ENCODE measurements at places on chromosomes 7 and 10.

DNA sequence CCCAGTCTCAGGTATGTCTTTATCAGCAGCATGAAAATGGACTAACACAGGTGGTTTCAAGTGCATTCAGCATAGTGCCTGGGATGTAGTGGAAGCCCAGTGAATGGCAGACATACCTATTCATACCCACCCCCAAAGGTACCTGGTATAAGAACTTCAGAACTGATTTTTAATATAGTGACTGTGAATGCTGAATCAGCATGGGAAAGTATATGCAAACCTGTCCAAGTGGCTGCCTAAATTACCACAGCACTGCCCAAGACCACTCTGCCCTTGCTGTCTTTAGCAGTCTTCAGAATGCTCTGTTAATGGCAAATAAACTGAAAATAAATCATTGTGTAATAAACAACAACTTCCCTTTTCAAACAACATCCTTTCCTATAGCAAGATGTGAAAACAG, 312.1 kb downstream of the GPAM start:
- DNase-seq = no peak

DNA sequence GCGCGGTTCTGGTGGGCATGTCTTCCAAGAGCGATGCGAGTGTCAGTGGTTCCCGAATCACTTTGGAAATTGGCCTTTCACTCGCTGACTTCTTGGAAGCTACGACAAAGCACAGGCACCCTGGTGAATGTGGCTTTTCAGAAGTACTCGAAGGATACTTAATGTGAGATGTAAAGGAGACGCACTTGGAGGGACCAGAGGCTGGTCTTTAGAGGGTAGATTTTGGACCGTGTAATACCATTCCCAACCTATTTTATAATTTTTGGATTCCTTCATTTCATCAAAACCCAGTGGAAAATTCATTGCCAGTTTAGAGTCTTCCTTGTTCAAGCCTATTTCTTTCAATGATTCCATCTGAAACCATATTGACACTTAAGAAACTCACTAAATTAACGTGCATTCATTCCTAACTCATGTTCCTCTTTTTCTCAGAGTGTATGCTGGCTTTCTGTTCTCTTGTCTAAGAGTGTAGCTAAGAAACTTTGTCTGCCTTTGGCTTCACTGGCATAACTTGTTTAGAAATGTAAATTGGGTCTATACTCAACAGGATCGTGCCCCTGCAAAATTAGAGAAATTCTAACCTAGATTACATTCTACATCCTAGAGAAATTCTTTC, 645 bp upstream of the COPG2 start:
- no peak for DNase-seq

DNA sequence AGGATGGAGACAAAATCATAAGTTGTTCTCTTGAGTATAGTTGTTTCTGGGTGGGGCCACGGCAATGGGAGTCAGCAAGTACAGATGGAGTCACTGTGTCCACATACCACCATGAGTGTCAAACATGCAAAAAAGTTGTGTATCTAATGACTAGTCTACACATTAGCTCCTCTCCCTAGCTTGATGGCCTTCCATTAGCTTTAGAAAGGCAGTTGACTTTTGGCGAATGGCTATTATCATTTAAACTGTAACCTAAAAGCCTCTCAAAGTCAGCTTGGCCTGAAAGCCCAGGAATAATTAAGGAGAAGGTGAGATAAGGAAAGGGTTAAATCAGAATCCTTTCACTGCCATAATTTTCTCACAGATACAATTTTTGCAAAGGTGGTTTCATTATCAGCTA, 95.5 kb upstream of the MEOX2 start:
- no peak for DNase-seq

- DNase-seq = no peak
Observed at GRCh38 chr10:69663369-69663947, 33.4 kb downstream of the FAM241B start.

GRCh38 chr10:27569946-27570345, 65.8 kb downstream of the RAB18 start:
- DNase-seq = no peak

DNA sequence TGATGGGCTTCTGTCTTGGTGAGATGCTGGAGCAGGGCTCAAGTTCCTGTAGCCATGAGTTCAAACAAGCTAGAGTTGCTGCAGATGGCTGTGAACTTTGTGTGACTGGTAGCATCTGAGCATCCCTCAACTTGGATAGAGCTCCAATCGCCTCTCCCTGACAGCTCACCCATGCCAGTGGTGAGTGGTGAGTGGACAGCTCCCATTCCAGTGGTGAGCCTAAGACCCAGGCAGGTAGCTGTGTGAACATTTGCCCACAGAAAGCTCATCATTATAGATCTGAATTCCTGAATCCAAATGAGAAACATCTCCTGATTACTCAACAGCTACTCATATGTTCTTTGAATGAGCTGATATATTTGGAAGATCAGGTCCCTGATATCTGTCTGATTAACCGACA, 25.3 kb downstream of the STEAP1B start:
- no peak for DNase-seq

DNA sequence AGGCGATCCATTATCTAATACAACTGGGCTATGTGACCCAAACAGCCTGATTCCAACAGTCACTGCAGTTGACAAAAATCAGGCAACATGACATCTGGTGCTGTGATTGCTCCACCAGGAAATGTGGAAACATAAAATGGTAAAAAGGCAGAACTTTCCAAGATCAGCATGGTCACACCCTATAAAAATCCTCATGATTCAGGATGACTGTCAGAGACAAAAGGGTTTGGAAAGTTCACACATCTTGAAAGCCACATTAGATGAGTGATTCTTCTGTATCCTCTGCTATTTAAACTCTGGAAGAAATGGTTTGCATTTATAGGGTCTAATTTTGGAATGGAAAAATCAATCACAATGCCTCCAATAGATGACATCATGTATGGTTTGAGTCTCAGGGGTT, 662.6 kb upstream of the IGFBP3 start:
- no peak for DNase-seq

DNA sequence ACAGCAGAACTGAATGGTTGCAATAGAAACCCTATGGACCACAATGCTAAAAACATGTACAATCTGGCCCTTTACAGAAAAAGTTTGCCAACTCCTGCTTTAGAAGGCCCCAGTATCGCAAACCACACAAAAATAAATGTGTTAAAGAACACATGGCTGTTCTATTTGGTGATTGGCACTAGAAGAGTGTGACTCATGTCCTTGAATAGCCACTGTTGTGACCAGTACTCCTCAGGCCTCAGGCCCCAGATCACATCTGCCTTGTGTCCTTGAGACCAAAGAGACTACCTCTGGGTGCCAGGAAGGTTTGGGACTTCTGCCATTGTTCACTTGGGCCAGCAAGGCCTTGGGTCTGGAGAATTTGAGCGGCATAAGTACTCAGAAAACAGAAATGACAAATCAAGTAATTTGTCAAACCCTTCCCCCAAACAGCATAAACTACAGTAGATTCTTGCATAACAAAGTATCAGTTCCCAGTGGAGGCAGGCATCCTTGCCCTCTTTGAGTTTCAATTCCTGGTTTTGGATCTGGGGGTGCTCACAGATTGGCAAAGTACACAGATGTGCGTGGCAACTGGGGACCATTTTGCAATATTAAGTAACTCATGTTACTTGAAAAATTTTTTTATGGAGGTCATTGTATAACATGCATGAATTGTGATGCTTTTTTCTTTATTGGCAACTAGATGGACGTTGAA, 50.2 kb downstream of the MTURN start:
- no peak for DNase-seq

DNA sequence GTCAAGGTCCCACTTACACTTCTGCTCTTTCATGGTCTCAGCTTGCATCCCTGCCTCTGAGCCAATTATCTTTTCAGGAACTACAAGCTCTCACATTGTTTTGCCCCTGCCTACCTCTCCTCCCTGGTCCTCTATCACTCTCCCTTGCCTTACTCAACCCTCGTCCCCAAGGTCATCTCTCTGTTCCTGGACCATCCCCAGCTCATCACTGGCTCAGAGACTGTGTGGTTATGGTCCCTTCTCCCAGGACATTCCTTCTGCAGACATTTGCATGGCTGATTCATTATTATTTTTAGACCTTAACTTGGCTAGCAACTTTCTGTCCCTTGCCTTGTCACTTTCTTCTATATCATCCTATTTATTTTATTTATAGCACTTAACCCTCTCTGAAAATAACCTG, 17.8 kb upstream of the GPAM start:
- no peak for DNase-seq

- DNase-seq = peak; percentile 58
Observed at GRCh38 chr10:6678211-6678803, 98.2 kb upstream of the PRKCQ start.

- DNase-seq = no peak
Observed at GRCh38 chr10:122163174-122164022, 107.7 kb upstream of the BTBD16 start.

GRCh38 chr10:59582780-59583179, 126.9 kb downstream of the SLC16A9 start:
- no peak for DNase-seq

- DNase-seq = no peak
Observed at GRCh38 chr7:127884066-127884559, 147.1 kb downstream of the LRRC4 start.

DNA sequence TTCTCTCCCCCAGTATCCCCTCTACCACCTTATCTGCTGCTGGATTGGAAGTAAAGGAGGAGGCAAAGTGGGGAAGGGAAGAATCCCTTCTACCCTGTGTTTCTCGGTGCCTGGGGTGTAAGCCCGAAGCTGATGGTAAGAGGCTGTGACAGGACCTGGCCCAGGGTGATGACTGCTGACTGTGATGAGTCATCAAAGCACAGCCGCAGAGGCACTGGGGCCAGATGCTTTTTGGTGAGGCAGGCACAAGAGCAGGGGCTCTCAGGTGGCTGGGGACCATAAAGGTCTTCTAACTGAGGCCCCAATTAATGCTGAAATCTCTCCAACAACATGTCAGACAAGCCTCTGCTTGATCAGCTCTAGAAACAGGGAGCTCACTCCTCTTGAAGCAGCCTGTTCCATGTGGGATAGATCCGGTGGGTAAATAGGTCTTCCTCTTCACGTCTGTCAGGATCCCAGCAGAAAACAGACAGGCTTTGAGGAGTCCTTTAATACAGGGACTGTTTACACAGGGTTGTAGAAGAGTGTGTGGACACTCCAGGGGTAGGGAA, 86.1 kb upstream of the PCBD1 start:
- no peak for DNase-seq

DNA sequence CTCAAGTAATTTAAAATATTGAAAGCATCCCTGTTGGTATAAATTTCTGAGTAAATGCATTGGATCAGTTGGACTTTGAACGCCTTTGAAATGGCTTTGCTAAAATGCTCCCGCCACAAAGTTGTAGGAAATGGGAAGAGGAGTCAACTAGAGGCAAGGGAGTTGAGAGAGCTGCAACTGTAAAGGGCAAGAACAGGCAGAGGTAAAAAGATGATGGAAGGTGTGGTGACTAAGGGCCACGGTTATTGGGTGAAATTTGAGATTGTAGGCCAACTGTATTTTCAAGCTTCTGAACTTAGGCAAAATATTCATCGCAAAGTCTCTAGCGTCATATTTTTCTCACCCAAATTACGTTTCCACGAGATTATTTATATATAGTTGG, 595 bp upstream of the SUMF2 start:
- DNase-seq = no peak

GRCh38 chr10:17452060-17452841, 2.1 kb downstream of the ST8SIA6 start:
- no peak for DNase-seq

DNA sequence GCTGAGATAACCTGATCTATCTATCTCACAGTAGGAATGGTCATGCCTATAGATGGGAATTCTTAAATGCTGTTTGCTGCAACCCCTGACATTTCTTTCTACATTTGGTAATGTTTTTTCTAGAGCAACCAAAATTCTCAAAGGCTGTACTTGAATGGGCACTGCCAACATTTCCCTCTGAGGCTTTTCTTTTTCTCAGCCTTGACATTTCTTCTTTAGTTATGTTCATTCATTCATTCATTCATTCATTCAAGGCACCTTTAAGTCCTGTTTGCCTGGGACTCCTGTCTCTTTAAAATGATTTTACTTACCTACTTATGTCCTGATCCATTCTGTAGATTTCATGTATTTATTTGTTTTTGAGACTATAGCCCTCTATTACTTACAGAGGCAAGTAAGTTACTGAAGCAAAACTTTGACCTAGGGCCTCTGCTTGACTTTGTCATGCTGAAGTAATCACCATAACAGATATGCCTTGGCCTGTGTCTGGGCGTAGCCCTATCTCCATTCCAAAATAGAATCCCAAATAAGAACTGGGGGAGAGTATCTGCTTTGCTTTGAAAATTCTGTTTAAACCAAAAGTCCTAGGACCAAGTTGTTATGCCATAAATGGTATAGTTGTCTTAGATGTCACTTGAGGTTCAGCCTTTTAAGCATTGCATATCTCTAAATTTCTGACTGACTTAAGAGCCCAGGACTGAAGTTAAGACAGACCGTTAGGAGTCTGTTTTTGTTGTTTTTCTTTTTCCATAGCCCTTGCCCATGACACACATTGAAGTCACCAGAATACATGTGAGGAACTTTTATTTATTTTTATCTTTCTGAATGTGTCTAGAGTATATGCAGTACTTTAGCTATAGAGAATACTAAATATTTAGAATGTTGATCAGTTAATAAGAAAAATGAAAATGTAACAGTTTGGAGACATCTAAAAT, 59.2 kb downstream of the AKAP9 start:
- no peak for DNase-seq

DNA sequence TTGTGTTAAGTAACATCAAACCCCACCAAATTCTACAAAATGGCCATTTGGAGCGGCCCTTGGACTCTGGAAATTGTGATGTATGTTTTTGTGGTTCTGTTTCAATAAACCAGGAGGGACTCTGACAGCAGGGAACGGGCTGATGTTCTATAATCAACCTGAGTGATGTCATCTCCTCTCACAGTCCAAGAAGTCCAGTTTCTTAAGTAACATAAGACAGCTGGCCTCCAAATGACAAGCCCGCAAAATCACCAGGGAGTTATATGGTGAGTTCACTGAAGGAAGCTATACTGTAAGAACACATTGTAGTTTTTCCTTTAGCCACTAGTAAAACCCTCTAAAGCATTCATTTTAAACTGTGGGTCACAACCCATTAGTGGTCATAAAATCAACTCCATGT, 34.0 kb downstream of the GOT1 start:
- no peak for DNase-seq

DNA sequence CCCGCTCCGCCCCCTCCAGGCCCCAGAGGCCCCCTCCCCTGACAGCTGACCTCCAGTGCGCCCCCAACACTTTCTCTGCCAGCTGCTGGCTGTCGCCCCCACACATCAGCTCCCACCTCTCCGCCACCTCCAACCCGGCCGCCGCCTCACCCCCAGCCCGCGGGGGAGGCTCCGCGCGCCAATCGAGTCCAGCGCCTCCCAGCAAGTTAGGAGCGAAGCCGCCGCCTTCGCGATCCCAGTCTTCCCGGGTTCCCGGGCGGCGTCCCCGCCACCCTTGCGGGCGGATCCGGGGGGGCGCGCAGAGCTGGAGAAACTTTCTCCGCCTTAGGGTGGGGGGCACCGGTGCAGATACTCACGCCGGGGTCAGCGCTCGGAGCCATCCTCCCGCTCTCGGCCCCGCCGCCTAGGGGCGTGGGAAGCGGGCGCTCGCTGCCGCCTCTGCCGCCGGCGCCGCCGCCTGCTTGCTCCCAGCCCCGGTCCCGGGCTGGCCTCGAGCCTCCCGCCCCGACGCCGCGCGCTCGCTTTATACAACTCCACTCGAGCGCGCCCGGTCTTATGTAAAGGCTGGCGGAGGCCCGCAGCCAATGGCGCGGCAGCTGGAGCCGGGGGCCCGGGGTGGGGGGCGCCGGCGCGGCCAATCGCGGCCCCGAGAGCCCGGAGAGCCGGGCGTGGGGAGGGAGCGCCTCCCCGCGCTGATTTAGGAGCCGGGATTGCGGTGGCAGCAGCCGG, at the start of gene CRTAC1:
CRTAC1 (minus strand) TSS at position 529 of the 729 bp plus-strand sequence; CDS start at position 380, 149 bp downstream.
- DNase-seq = no peak

- DNase-seq = no peak
Observed at GRCh38 chr7:44911911-44912310, 26.6 kb upstream of the PURB start.
